ENCODE measurements at places on chromosomes 7 and 10. TPM values are rescaled to one million over a fixed set of nuclear protein-coding genes. Genes with fewer than 3 reads are reported as not detected.

- no peak for DNase-seq
Measured at GRCh38 chr7:55409482-55410225, 44.5 kb downstream of the LANCL2 start.

- DNase-seq = no peak
Measured at GRCh38 chr7:50664461-50664922, 99.3 kb upstream of the DDC start.

FAM53B gene
- 64.0 TPM for total RNA-seq

UPK3BL2 gene
- total RNA-seq = 5.0 TPM

DNA sequence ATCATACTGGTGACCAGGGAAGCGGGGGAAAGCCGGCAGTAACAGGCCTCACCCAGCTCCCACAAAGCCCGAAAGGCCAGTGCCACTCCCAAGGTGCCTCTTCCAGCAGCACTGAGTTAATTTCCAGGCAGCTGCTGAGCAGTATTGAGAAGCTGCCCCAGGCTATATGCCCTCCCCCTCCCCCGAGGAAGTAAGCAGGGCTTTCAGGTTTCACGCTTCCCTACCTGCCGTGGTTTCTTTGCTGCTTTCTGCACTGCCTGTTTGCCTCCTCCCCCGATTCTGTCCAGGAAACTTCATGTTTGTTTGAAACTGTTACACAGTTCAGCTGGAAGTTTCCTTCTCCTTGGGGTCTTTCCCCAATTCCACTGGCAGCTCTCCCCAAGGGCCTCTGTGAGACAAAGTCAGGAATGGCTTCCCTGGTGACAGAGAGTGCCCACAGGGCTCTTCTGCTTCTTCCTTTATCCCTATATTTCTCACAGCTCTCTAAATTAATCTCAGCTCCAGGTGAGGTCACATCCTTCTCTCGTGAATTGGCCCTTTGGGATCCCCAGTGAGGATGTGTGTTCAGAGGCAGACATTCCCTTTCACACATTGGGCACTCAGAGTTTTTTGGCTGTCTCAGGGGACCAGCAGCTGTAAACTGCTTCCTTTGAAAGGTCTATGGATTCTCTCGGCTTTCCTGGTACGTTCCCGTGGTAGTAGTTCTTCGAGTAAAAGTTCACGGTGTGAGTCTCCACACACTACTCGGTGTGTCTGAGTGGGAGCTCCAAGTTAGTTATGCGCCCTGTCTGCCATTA is 19.4 kb downstream of the C1GALT1 start:
- DNase-seq = no peak

DNA sequence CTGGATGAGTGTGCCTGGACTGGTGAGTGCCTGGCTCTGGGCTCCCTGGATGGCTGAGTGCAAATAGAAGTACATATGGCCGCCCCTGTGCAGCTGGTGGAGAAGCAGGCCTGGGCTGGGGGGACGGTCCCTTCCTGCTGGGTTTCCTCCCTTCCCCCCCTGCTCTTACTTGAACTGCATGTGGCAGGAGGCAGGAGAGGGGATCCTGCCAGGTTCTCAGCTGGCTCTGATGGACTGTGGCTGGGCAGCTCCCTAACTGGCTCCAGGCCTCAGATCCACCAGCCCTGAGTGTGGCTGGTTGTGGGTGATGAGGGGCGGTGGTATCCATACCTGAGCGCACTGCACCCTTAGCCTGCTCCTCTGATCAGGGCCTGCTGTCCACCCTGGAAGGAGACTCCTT is 26.9 kb downstream of the ADCY1 start:
- no peak for DNase-seq

GRCh38 chr10:123146013-123146893 is 1.7 kb upstream of the HMX2 start:
- DNase-seq = no peak

DNA sequence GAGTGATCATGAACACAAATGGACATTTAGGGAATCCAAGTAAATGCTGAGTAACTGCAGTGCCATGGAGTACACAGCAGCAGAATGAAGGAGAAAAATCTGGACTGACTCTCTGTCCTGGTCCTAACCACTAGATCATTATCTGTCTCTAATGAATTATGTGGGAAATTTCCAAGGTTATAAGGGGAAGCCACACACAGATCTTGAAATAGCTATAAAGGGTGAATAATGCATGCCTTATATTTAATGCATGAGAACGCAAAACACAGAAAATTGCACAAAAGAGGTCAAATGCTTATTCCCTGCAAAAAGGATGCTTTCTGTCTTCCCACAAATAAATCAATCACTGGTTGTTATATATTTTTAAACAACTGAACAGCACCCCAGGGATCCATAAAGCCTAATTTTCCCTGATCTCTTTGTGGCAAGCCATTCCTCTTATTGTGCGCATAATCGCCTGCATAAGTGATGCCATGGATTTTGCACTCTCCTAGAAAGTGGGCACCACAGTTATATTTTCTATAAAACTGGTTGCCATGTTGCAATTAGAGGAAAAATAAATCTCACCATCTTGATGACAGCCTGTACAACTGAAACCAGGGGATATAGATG is 201.8 kb downstream of the XPNPEP1 start:
- no peak for DNase-seq

SPACDR gene
- total RNA-seq = not detected

- DNase-seq = no peak
Measured at GRCh38 chr10:132988988-132989387, 46.6 kb upstream of the CFAP46 start.

Measured in lower leg skin (tissue), 4 donors.